ENCODE measurements at places on chromosomes 11 and 22. TPM values are rescaled to one million over a fixed set of nuclear protein-coding genes. Genes with fewer than 3 reads are reported as not detected.

The SYT12 gene
- total RNA-seq, result not detected

The MCAT gene
- 28.4 TPM for total RNA-seq

GRCh38 chr11:112316971-112317370 lies 56.3 kb upstream of the PLET1 start:
- no peak for DNase-seq

DNA sequence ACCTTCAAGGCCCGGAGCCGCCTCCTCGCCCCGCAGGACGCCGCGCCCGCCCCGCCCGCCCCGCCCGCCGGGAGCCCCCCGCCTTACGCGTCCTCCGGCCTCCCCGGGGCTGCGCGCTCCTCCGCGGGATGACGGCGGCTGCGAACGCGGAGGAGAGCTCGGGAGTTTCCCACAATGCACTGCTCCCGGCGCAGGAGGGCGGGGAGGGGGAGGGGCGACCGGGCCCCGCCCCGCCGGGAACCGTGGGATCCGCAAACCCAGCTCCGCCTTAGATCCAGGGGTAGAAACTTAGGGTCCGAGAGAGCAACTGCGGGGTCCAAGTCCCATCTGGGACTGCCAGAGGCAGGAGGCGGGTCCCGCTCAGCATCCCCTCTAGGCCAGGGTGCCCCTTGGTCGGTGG lies at the start of gene CEND1:
CEND1 (minus strand) TSS at position 148 of the 400 bp plus-strand sequence. CDS start 1,514 bp downstream, outside the sequence.
- no peak for DNase-seq

GRCh38 chr22:24326266-24326665 lies 55.6 kb downstream of the SPECC1L start:
- no peak for DNase-seq

- DNase-seq, result no peak
Observed at GRCh38 chr11:8219257-8220021, 44.2 kb downstream of the LMO1 start.

DNA sequence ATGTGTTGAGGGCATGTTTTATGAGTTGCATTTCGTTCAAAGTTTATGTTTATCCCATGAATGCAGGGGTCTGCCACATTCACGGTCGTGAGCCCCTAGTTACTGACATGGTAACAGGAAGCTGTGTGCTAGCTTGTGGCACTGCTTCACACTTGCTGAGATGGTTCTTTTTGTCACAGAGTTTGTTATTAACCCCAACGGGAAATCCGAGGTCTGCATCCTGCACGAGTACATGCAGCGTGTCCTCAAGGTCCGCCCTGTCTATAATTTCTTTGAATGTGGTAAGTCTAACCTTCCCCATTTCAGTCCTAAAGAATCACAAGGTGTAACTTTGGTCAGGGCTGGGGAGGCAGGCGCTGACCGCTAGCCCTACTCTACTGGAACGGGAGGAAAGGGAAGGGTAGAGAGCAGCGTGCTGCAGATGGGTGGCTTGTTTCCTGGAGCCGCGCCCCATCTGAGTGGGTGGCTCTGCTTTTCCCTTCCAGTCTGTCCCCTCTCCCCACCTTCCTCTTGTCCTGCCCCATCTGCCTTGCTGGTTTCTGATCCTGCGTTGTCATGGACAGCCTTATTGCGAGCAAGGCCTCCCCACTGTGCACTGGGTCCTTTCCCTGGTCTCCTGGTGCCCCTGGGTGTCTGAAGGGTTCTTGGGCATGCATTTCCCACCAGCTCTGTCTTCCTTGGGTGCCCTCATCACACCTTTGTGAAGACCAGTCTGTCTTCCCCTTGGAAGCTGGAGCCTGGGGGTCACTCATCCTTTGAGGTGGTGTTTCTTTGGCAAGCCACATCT lies 11.8 kb downstream of the DGCR8 start:
- peak; percentile 52 for DNase-seq

GRCh38 chr11:134538742-134539141 lies 126.7 kb upstream of the B3GAT1 start:
- no peak for DNase-seq

DNA sequence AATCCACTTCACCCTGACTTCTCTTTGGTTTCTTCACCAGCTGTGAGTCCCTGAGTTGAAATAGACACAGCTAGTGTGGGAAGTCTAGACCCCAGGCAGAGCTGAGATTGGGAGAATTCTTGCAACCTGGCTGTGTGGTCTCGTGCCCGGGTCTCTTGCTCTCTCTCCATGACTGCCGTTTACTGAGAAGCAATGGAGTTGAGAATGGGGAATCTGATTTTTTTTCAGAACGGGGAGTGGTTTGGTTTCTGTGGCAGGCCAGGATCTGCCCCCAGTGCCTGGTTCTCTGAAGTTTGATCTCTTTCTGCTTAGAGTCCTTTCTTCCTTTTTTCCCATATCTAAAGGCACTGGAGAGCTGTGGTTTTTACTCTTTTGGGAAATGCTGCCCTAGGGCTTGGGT lies 1.5 kb downstream of the SIDT2 start:
- DNase-seq, result no peak

The KMT5B gene
- 21.9 TPM for total RNA-seq

The MAPK8IP1 gene
- total RNA-seq, result 1.1 TPM

GRCh38 chr22:27845644-27846043 lies 44.1 kb upstream of the MN1 start:
- no peak for DNase-seq

- no peak for DNase-seq
Observed at GRCh38 chr11:9145283-9145682, 53.9 kb upstream of the SCUBE2 start.

- DNase-seq, result no peak
Observed at GRCh38 chr22:41217553-41218157, 12.5 kb downstream of the L3MBTL2 start.

- no peak for DNase-seq
Observed at GRCh38 chr22:24725736-24726135, 48.8 kb downstream of the PIWIL3 start.

GRCh38 chr11:84358034-84358433 lies 1071.9 kb upstream of the CCDC90B start:
- DNase-seq, result no peak

GRCh38 chr11:91854780-91855179 lies 369.8 kb upstream of the FAT3 start:
- no peak for DNase-seq

DNA sequence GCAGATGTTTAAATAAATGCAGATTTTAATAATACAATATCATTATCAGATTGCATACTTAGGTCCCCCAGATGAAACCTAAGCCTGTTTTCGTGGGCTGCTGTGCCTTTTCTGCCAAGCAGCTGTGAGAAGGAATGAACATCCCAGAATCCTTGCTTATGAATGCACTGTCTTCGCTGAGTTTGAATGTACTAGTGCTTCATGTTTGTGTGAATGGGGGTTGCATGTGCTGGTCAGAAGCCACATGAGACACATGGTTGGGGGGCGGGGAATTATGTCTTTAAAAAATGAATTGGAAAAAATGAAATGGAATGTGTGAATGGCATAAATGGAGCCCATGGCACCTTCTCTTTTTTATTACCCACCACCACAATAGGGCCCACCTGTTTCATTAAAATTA lies 125.4 kb upstream of the HSD17B12 start:
- DNase-seq, result no peak

The THY1 gene
- total RNA-seq, result 0.74 TPM

DNA sequence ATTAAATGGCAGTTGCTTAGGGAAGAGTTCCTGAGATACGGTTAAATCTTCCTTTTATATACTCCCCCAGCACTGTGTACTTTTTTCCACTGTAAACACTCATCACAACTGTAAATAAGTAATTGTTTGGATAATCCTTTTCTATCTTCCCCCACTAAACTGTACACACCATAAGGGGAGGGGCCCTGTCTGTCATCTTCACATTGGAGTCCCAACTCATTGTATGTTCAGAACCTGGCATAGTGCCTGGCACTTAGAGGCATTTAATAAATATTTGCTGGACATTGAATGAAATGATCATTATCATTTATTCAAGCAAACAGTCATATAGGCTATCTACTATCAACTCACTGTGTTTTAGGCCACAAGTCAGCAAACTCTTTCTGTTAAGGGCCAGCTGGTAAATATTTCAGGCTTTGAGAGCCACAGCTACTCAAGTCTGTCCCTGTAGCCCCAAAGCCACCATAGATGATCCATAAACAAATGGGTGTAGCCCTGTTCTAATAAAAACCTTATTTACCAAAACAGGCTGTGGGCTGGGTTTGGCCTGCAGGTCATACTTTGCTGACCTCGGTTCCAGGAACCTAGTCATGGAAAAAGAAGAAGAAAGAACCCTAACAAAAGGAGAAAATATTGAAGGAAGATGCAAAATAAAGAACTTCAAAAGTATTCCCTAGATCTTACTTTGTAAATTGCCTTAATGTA lies 70.0 kb downstream of the AMOTL1 start:
- no peak for DNase-seq

DNA sequence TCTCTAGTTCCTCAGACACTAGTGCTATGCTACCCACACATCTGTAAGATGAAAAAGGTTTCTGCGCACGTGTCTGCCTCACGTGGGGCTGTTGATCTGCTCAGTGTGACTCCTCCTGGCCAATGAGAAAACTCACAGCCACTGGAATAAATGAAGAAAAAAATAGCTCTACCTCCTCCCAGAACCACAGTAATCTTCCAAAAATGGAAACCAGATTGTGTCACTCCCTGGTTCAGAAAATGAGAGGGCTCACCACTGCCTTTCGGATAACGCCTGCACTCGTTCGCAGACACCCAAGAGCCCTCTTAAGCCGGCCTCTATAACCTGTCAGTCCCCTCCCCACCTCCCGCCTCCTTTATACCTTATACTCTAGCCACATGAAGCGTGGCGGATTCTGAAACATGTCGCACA lies 5.1 kb downstream of the APBB1 start:
- DNase-seq, result peak; percentile 86

The NXPE1 gene
- total RNA-seq, result not detected

DNA sequence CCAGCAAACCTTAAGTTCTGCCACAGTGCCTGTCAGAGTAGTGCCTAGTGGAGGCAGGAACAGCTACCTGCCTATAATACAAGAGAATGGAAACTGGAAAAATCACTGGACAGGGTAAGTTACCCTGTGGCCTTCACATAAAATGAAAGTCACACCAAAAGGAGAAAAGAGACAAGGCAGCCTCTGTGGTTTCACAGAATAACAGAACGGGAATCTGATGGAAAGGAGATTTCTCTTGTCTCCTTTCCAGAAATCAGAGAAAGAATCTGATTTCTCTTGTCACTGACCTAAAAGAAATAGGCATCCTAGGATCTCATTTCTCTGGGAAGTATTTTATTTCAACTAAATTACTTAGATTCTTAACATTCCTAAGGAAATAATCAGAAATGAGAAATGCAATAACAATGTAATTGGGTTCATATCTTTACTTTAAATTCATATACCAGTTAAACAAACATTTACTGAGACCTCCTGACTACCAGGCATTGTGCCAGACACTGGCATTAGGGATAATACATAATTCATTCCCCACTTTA lies 41.6 kb downstream of the PRCP start:
- no peak for DNase-seq

DNA sequence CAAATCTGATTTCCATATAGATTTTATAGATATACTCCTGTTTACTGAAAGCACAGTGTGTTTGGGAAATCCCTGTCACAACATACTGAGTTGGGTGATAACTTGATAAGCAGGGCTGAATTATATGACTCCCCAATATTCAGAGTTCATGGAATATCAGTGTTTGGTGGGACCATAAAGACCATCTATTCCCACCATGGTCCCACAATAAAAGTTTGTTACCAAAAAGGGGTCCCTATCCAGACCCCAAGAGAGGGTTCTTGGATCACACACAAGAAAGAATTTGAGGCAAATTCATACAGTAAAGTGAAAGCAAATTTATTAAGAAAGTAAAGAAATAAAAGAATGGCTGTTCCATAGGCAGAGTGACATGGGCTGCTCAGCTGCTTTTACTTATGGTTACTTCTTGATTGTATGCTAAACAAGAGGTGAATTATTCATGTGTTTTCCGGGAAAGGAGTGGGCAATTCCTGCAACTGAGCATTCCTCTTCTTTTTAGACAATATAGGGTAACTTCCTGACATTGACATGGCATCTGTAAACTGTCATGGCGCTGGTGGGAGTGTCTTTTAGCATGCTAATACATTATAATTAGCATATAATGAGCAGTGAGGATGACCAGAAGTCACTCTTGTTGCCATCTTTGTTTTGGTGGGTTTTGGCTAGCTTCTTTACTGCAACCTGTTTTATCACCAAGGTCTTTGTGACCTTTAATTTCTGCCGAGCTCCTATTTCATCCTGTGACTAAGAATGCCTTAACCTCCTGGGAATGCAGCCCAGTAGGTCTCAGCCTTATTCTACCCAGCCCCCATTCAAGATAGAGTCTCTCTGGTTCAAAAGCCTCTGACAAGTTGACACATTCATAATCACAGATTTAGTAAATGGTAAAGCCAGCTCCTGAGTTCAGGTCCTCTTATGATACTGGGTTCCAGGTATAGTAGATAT lies 240.6 kb upstream of the PDGFD start:
- DNase-seq, result no peak

- DNase-seq, result no peak
Observed at GRCh38 chr11:64224151-64224890, 1.7 kb downstream of the TRPT1 start.

- DNase-seq, result no peak
Observed at GRCh38 chr11:69444381-69445130, 36.9 kb upstream of the LINC01488 start.

GRCh38 chr11:107776062-107776461 lies 64.2 kb upstream of the SLN start:
- DNase-seq, result no peak

- DNase-seq, result no peak
Observed at GRCh38 chr22:24408630-24409029, 18.8 kb upstream of the ADORA2A start.

- DNase-seq, result no peak
Observed at GRCh38 chr22:33240888-33241475, 182.8 kb upstream of the SYN3 start.

- peak; percentile 91 for DNase-seq
Observed at GRCh38 chr11:64745521-64746328, 1.8 kb upstream of the RASGRP2 start.

- DNase-seq, result no peak
Observed at GRCh38 chr22:49435596-49435995, 392.1 kb downstream of the BRD1 start.

The PNPLA5 gene
- total RNA-seq, result not detected
